AG04450 (cell line): ENCODE measurements at places on chromosomes 16 and 17.
A peak's percentile ranks its signal among the peaks of the same experiment; 100 is the strongest.

DNA sequence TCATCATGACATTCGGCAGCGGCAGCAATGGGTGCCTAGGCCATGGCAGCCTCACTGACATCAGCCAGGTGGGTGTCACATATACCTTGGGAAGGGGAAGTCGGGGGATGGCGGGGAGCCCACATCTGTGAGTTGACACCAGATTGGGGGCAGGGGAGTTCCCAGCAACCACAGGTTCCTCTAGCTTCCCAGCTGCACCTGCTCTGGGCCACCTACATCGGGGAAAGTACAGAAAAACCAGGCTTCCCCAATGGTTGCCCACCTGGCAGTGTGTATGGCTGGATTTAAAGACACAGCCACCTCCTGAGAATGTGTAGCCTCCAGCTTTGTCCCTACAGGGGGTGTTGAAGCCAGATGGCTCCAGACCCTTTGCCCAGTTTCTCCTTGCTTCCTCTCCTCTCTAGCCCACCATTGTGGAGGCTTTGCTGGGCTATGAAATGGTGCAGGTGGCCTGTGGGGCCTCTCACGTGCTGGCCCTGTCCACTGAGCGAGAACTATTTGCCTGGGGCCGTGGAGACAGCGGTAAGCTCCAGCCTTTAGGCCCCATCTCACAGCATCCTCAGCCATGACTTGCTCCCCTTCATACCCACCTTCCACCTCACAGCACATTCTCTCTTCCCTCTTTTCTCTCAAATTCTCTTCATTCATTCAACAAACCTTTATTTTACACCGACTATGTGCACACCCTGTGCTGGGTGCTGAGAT is 5.0 kb upstream of the TRAF4 start:
- no peak for DNase-seq

- DNase-seq, result no peak
Measured at GRCh38 chr17:45579529-45580495, 89.3 kb upstream of the PLEKHM1 start.

GRCh38 chr17:75633486-75634375 is 497 bp downstream of the SMIM5 start:
- peak; percentile 66 for DNase-seq

- no peak for DNase-seq
Measured at GRCh38 chr17:51763058-51763457, 395.5 kb downstream of the CA10 start.

GRCh38 chr16:66397736-66398433 is 29.2 kb upstream of the BEAN1 start:
- no peak for DNase-seq

DNA sequence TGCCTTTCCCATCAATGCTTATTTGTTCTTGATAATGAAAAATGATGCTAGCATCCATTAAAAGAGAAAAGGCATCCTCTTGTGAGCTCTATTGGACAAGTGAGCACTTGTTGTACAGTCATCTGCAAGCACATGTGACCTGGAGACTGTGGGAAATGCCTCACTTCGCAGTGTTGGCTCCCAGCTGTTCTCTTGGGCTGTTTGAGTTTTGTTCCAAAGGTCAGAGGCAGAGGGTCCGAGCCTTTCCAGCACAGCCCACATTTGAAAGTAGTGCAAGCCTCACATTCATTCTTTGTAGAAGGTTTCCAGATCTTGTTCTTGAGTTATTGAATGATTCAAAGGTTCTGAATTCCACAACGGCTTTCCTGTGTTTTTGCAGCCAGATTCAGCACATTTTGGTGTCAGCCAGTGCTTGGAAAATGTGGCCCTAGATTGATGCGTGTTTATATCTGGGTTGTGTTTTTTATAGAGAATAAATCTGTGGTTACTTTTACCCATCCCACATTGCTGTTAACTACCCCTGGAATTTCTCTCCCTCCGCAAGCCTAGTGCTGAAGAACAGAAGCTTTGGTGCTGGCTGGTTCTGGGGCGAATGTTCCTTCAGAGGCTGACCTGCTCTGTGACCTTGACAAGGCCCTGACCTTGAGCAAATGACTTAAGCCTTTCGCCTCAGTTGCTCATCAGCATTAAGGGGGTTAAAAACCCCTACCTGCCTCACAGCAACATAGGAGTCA is 49.8 kb downstream of the CDH1 start:
- DNase-seq, result no peak

GRCh38 chr16:1884155-1884760 is 12.3 kb upstream of the MEIOB start:
- DNase-seq, result no peak

- no peak for DNase-seq
Measured at GRCh38 chr16:89412811-89413210, 77.5 kb downstream of the ANKRD11 start.

DNA sequence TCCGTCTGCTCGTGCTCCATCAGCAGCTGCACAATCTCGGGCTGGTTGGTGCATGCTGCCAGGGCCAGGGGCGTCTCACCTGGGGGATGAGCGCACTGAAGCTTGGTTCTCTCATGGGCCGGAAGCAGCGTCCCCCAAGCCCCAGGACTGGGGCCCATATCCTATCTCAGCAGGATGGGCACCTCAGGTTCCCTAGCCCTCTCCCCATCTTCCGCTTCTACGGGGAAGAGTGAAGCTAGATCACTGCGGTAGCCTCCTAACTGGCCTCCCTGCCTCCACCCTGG is 24.8 kb downstream of the TRPV3 start:
- DNase-seq, result no peak
